ENCODE measurements at places on chromosomes 7 and 10.

DNA sequence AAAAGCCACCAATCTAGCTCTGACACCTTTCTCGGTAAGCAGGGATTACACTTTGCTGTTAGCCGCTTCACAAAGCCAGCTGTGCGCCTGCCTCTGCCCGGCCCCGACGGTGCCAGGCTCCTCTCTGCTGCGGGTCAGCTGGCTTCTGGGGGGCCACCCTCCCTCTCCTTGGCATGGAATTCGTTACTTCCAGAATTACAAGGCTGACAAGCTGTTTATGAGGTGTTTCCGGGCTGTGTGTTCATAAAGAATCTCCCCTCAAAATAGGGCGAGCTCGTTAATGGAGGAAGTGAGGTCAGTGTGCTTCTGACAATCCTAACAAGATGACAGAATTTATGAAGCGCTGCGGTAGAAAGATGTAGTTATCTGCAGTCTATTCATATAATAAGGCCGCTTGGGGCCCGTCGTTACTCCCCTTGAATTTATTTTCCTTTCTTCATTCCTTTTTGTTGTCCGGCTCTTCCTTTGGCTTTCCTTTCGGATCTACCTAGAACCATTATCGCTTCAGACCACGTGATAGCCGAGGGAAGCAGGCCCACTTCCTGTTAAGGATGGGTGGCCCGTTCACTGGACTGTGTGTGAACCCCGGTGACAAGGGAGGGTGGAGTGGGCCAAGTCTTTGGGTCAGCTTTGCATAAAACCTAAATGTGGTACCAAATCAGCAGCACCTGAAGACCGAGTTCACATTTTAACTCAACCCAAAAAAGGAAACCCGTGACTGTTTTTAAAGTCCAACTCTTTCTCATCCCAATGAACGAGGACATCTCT lies 273.0 kb upstream of the YAE1 start:
- DNase-seq = no peak

GRCh38 chr10:78777867-78778266 lies 290.9 kb upstream of the ZMIZ1 start:
- no peak for DNase-seq

- DNase-seq = peak; percentile 2
These were observed 589 bp downstream of the LSM8 start for GRCh38 chr7:118184565-118184940.

- no peak for DNase-seq
These were observed 1.3 kb downstream of the PGAM2 start for GRCh38 chr7:44063894-44064651.

DNA sequence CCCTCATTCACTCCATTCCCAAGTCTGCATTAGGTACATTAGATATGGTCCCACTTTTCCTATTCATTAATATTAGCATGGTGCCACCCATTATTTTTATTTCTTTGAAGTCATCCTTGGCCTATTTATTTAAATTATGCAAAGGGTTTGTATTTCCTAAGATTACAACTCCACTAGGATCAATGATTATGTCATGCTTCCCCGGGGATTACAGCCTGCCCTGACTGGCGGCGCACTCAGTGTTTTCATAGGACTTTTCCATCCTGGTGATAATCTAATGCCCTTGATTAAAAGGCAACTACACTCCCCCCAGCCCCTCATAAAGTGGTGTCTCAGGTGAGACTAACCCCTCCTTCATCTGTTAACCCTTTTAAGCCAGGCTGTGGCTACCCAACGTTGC lies 187.2 kb downstream of the POU6F2 start:
- no peak for DNase-seq

DNA sequence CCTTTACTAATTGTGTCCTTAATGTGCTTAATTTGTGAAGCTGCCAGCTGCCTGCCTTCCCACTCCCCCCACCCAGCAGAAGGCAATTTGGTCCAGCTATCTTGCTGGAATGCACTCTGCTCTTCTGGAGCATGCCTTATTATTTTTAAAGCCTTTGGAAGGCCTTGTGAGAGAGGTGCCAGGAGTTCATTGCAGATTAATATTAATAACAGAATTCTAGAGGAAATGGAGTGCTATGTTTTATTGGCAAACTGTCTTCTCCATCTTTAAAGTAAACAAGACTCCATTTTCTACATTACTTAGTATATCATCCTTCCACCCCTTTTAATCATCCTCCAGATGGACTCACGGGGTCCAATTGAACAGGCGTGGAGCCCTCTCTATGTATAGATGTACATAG lies 50.8 kb upstream of the ZNF32 start:
- DNase-seq = no peak

DNA sequence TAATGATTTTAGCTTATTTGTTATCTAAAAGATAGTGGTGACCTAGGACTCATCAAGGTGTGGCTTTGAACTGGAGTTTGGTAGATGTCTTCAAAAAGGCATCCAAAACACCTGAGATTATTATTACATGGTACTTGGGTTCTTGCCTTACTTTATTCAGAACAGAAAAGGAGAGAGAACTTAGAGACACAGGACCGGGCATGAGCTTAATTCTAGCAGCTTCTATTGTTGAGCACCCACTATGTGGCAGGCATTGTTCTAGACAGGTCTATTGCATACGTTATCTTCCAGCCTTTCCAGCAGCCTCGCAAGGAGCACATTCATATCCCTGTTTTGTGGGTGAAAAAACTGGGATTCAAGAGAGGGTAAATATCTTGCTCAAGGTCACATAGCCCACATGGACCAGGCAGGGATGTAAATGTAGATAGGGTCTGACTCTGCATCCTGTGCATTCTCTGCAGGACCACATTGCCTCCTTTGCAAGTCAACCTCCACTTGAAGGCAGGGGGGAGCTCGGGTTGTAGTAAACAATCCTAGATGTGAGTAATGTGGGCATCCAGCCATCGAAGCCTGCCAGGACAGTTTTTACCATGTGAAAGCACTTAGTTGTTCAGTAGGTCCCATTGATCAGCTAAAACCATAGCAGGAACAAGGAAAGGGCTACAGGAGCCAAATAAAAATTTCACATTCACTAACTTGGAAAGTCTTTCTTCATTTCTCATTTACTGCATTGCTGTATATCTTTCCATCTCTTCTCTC lies 551.4 kb downstream of the LRMDA start:
- no peak for DNase-seq

- DNase-seq = no peak
These were observed 121.0 kb upstream of the PARD3 start for GRCh38 chr10:34936061-34936460.

DNA sequence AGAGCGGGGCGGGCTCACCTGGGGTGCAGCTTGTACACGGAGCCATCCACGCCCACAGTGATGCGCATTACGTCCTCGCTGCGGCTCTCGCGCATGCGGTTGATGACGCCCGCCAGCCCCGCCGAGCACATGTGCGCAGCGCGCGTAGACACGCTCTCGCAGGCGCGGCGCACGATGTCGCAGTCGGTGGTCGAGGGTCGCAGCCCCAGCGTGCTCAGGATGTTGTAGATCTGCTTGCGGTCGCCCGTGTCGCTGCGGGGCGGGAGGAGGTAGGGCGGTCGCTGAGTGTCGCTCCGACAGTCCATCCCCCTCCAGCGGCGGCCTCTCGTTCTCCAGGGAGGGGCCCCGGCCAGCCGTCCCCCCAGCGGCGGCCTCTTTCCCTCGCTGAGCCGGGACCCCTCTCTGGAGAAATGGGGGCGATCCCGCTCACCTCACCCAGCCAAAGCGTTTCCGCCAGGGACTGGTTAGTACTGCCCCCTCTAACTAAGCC lies 4.4 kb upstream of the MYL7 start:
- DNase-seq = no peak

- no peak for DNase-seq
These were observed 67.0 kb downstream of the SYPL1 start for GRCh38 chr7:106045139-106045538.

DNA sequence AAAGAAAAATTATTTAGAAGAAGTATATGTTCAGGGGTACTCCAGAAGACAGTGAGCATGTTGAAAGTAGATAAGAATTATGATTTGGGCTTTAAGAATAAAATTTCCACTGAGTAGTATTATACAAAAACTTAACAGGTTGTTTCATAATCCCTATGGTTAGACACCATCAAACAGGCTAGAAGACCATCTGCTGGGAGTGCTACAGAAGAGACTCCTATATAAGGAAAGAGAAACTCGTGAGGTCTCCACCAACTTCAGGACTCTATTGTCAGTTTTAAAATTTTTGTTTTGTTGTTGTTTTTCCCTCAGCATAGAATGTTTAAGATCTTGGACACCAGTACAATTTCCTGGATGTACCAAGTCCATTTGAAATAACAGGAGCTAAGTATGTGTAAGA lies 13.1 kb downstream of the DNAJC1 start:
- DNase-seq = no peak

GRCh38 chr7:115471891-115472290 lies 550.0 kb downstream of the MDFIC start:
- DNase-seq = peak; percentile 26

DNA sequence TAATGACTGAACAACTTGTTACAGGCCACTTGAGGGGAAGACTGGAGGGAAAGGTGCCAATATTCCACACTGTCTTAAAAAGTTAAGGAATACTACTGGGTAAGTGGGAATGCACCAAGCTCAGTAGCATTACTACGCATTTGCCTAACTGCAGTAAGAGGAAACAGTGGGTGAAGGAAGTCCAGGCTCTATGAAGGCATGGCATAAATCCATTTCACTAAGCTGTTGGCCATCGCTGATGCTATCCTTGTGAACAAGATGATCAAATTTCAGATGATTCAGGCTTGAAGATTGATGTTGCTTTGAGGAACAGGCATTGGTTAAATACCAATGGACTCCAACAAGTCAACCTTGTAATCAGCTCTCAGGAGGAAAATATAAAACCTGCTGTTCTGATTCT lies 44.2 kb upstream of the TES start:
- no peak for DNase-seq

DNA sequence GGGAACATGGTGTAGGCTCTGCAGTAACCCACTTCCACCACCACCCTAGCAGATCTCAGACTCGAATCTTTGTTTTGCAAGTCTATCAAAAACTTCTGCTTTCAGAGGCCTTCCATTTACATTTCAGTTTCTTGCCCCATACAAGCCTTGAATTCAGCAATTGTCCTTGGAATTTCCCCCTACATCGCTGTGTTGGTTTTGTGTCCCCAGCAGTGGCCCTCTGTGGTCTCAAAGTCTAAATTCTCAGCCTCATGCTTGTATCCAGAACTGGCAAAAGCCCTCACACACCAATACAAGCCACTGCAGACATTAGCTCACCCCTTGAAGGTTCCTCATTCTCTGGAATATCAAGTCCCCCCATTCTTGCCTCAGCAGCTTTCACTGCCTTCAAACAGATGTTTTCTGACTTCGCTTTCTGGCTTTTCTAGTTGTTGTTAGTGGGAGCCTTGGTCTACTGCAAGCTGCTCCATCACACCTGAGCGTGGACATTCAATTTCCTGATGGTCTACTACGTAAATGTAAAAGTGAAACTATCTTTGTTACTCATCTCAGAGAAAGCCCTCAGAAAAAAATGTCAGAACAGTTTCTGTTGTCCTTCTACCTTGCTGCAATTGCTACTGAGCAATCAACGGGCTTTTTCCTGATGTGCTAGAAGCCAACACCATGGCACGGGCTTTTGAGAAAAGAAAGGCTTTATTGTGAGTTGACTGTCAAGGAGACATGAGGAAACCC lies 1.8 kb upstream of the NUB1 start:
- DNase-seq = no peak

DNA sequence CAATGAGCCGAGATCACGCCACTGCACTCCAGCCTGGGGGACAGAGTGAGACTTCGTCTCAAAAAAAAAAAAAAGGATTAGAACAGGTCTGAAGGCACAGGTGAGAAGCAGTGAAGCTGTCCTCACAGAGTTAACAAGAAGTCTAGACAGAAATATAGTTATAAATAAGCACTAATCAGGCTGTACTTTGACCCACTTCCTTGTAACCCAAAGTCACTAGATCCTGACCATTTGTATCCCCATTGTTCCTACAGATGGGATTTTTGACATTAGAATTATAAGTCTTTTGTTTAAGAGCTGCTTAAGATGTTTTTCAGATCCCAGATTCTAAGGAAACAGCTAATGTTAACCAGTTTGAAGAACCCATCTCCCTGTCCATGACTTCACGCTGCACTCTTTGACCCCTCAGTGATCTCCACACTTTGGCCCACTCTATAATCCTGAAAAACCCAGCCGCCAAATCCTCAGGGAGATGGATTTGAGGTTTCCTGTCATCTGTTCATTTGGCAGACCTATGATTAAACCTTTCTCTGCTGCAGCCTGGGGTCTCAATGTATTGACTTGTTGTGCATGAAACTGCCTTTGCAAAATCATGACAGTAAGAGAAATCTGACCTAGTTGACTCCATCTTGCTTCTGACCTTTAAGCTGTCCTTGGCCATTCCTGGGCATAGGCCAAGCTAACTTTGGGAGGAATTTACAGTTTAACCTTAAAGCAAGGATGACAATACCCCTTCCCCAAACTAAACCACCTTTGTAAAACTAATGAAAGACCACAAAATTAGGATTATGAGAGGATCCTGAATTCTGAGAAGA lies 11.4 kb downstream of the SSMEM1 start:
- no peak for DNase-seq

- DNase-seq = peak; percentile 10
These were observed 11.8 kb downstream of the COG5 start for GRCh38 chr7:107551936-107552335.

DNA sequence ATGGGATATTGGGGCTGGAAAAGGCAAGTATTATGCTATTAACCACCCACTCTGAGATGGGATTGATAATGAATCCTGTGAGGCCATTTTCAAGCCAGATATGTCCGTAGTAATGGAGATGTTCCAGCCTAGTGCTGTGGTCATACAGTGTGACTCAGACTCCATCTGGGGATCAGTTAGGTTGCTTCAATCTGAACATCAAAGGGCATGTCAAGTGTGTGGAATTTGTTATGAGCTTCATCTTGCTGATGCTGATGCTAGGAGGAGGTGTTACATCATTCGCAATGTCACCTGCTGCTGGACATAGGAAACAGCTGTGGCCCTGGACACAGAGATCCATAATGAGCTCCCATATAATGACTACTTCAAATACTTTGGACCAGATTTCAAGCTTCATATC lies 144.7 kb downstream of the PLCE1 start:
- DNase-seq = peak; percentile 56

Data from EL (cell line).